ENCODE measurements at places on chromosomes 5 and 9.

DNA sequence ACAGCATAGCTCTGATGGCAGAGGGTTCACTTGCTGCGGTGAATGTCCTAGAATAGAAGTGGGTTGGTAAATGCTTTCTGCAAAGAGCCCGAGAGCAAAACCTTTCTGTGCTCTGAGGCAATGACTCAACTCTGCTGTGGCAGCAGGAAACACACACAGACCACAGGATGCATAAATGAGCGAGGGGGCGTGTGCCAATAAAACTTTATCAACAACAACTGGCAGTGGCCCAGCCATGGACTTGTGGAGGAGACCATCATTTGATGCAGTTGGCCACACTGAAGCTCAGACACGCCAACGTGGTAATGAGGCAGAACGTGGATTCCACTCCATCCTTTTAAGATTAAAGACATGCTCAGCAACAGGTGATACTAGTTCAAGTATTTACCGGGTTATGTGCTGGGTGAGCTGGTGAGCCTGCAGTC lies 6.8 kb downstream of the MRPL36 start:
- H3K4me1 ChIP-seq, result peaks cover 35% of the 10 kb centered on the region
- peaks cover 19% of the 10 kb centered on the region for H3K36me3 ChIP-seq
- peaks cover 3% of the 10 kb centered on the region for H3K27me3 ChIP-seq
- DNase-seq, result peak; percentile 45
- no peak overlapping the region for H3K4me3 ChIP-seq

DNA sequence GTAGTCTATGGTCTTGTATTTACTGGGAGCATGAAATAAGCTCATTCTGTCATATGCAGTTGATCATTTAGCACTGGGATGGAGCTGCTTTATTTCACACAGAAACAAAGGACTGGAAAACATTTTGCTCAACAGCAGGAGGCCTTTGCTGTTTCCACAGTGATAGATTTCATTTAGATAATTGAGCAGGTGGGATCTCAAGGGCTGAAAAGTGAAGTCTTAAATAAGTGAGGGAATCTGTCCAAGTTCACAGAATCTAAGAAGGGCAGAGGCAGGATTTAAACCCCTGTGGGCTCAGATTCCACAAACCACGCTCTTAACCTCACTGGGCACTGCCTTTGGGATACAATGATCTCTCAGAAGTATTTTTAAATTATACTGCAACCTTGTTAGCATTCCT lies 47.8 kb downstream of the PRLR start:
- peaks cover 4% of the 10 kb centered on the region for H3K27me3 ChIP-seq
- no peak overlapping the region for H3K27ac ChIP-seq
- no peaks in the 10 kb centered on the region for H3K4me1 ChIP-seq
- no peaks in the 10 kb centered on the region for H3K36me3 ChIP-seq
- DNase-seq, result no peak
- H3K4me3 ChIP-seq, result no peak overlapping the region

DNA sequence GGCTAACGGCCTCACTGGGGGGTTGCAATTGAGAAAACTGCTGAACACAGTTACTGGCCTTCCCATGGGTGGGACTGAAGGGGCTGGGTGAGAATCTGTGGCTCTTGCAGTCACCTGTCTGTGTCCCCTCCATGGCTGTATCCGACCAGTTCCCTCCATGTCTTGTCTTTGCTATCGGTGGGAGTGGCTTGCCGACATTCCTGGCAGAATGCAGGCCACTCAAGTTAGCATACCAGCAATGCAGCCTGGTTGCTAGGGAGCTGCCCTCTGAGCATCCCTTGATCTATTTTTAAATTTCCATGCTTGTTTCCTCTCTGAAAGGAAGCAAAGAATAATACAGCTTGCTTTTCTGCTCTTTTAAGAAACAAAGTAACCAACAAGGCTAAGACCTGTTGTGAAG lies 1509.7 kb upstream of the WWC1 start:
- DNase-seq, result no peak
- H3K36me3 ChIP-seq, result no peaks in the 10 kb centered on the region
- H3K27me3 ChIP-seq, result no peaks in the 10 kb centered on the region
- H3K27ac ChIP-seq, result no peak overlapping the region

GRCh38 chr9:18726546-18726945 lies 252.6 kb downstream of the ADAMTSL1 start:
- no peaks in the 10 kb centered on the region for H3K4me1 ChIP-seq
- no peaks in the 10 kb centered on the region for H3K36me3 ChIP-seq
- no peak overlapping the region for H3K4me3 ChIP-seq

GRCh38 chr9:135990468-135991429 lies 29.6 kb upstream of the UBAC1 start:
- peak overlapping the region; percentile 57 for H3K4me3 ChIP-seq
- H3K27ac ChIP-seq, result no peak overlapping the region
- H3K36me3 ChIP-seq, result no peaks in the 10 kb centered on the region
- H3K4me1 ChIP-seq, result no peaks in the 10 kb centered on the region
- peak; percentile 91 for DNase-seq
- H3K27me3 ChIP-seq, result no peaks in the 10 kb centered on the region

GRCh38 chr5:159026781-159027180 lies 72.9 kb downstream of the EBF1 start:
- H3K36me3 ChIP-seq, result no peaks in the 10 kb centered on the region
- H3K27ac ChIP-seq, result no peak overlapping the region
- H3K4me3 ChIP-seq, result no peak overlapping the region
- H3K4me1 ChIP-seq, result no peaks in the 10 kb centered on the region
- DNase-seq, result no peak

DNA sequence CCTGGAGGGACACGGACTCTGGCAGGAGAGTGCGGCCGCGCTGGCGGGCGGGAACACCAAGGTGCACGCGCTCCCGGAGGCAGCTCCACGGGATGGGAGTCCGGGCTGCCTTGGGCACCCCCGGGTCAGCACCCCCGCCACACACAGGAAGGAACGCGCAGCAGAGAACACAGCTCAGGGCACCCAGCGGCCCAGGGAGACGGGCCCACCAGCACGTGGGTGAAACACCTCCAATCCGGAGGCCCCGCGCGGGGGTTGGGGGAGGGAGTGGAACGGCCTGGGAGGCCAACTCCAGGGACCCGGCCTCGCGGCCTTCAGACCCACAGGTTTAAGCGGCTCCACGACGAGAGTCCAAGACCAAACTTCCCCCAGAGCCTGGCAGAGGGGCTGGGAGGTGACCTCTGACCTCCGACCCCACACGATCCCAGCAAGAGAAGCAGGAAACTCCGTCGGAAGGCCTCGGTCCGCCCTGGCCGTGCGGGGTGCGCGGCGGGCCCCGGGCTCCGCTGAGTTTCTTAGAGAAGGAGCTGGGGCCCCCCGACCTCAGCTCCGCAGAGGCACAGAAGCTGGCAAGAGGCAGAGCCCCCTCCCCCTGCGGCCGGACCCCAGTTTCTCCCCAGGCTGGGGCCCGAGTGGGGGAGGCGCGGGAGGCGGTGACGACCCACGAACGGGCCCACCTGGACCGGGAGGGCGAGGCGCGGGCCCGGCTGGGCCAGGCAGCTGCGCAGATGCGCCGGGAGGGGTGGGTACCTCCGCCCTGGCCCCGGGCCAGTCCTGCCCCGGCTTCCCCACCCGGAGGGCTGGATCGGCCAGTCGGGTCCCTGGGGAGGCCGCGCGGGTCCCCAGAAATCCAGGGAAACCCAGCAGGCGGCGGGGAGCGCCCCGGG lies 851 bp downstream of the NACC2 start:
- no peaks in the 10 kb centered on the region for H3K36me3 ChIP-seq
- no peaks in the 10 kb centered on the region for H3K27me3 ChIP-seq
- H3K4me3 ChIP-seq, result peak overlapping the region; percentile 44
- DNase-seq, result no peak
- H3K27ac ChIP-seq, result peak overlapping the region; percentile 66

- no peaks in the 10 kb centered on the region for H3K36me3 ChIP-seq
- no peak overlapping the region for H3K4me3 ChIP-seq
- H3K27ac ChIP-seq, result no peak overlapping the region
- H3K4me1 ChIP-seq, result no peaks in the 10 kb centered on the region
Observed at GRCh38 chr5:132219981-132220380, 7.7 kb downstream of the P4HA2 start.

GRCh38 chr5:64958757-64959391 lies 190.1 kb downstream of the CWC27 start:
- peak; percentile 31 for DNase-seq
- no peak overlapping the region for H3K4me3 ChIP-seq
- no peaks in the 10 kb centered on the region for H3K27me3 ChIP-seq
- no peak overlapping the region for H3K27ac ChIP-seq
- no peaks in the 10 kb centered on the region for H3K36me3 ChIP-seq

- DNase-seq, result peak; percentile 18
- H3K36me3 ChIP-seq, result no peaks in the 10 kb centered on the region
- peak overlapping the region; percentile 56 for H3K4me3 ChIP-seq
Observed at GRCh38 chr5:141431286-141431685, 979 bp downstream of the PCDHGA12 start.

DNA sequence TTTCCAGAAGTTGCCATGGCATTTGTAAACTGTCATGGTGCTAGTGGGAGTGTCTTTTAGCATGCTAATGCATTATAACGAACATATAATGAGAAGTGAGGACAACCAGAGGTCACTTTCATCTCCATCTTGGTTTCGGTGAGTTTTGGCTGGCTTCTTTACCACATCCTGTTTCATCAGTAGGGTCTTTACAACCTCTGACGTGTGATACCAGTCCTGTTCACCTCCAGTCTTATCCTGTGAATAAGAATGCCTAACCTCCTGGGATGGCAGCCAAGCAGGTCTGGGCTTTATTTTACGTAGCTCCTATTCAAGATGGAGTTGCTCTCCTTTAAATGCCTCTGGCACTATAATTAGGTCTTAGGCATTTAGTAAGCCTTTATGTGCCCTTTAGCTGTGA lies 20.4 kb upstream of the RFK start:
- H3K27me3 ChIP-seq, result no peaks in the 10 kb centered on the region
- no peak overlapping the region for H3K27ac ChIP-seq
- no peak for DNase-seq
- H3K36me3 ChIP-seq, result no peaks in the 10 kb centered on the region
- H3K4me1 ChIP-seq, result no peaks in the 10 kb centered on the region

DNA sequence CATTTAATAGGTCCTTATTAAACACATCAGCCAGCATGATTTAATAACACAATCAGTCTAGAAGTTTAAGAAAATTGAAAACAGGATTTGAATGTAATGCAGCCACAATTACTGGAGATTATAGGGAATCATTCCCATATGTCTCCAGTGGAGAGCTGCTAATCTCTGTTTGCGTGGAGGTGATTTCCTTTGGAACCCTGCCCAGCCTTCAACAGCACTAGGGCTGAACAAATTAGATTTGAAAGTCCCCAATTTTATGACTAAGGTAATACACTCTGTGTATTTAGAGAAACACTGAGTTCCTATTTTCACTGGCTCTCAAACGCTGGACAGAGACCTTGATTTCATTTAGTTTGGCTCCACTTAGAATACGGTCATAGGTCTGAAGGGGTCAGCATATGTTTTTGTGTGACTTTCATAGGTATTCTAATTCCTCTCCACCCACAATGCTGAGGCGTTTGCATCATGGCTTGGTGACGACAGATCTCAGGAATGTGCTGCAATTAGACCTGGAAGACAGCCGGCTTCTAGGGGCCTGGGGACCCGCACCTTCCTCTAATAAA lies 508.3 kb downstream of the EBF1 start:
- no peaks in the 10 kb centered on the region for H3K36me3 ChIP-seq
- no peak overlapping the region for H3K4me3 ChIP-seq
- H3K27ac ChIP-seq, result no peak overlapping the region
- peak; percentile 9 for DNase-seq
- peaks cover 5% of the 10 kb centered on the region for H3K4me1 ChIP-seq

DNA sequence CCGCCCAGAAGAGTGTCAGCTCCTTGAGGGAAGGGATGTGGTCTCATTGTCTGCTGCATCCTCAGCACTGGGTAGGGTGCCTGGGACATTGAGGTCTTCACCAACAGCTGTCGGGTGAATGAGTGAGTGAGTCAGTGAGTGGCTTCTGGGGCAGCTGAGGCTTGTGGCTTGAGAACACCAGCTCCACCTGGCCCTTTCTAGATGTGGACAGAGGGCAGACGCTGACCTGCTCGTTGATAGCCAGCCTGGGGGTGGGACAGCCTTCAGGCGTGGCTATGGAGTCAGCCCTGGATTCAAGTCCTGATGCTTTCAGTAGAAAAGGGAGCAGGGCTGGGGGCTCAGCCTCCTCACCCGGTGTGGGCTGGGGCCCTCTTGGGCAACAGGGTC lies 215.1 kb downstream of the C9orf50 start:
- H3K4me1 ChIP-seq, result no peaks in the 10 kb centered on the region
- no peaks in the 10 kb centered on the region for H3K27me3 ChIP-seq
- no peaks in the 10 kb centered on the region for H3K36me3 ChIP-seq
- no peak overlapping the region for H3K4me3 ChIP-seq
- H3K27ac ChIP-seq, result no peak overlapping the region
- no peak for DNase-seq

DNA sequence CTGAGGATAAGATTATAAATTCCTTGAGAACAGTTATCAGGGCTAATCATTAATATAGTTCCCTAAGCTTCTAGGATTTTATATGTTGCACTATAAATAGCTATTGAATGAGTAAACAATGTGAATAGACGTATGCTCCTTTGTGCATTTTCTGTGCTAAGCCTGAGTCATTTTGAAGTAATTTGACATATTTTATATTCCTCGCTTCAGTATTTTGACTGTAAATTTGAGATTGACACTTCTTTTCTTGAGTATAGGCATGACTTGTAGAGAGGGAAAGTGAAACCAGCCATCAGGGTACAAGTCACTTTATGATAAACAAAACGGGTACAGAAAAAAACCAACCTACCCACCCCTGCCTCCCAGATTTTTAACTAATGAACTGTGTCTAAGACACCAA lies 367.7 kb upstream of the PRR16 start:
- peak; percentile 60 for DNase-seq
- H3K4me1 ChIP-seq, result peaks cover 5% of the 10 kb centered on the region
- no peaks in the 10 kb centered on the region for H3K27me3 ChIP-seq
- H3K4me3 ChIP-seq, result peak overlapping the region; percentile 71

DNA sequence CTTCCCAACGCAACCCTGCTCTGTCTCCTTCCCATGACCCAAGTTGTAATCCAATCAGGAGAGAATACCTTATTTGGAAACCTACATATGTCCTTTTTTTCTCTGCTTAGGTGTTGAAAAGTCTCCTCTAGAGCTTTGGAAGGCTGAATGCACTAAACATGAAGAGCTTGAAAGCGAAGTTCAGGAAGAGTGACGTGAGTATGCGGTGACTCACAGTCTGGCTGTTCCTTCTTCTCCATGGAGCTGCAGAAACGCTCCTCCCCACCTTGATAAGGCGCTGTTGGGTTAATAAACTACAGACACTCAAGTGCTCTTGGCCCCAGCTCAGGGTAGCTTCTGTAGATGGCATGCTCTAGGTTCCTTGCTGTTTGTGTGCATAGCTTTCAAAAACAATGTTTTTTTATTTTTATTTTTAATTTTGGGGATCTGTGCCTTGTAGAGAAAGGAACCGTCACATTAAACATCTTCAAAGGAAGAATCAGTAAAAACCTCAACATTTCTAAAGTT lies 30.7 kb downstream of the RAI14 start:
- H3K4me1 ChIP-seq, result peaks cover 4% of the 10 kb centered on the region
- H3K36me3 ChIP-seq, result no peaks in the 10 kb centered on the region
- H3K27ac ChIP-seq, result no peak overlapping the region
- no peak overlapping the region for H3K4me3 ChIP-seq
- no peaks in the 10 kb centered on the region for H3K27me3 ChIP-seq

- H3K4me3 ChIP-seq, result no peak overlapping the region
- no peak overlapping the region for H3K27ac ChIP-seq
- no peaks in the 10 kb centered on the region for H3K27me3 ChIP-seq
- H3K36me3 ChIP-seq, result no peaks in the 10 kb centered on the region
Observed at GRCh38 chr9:4226331-4227250, 73.3 kb downstream of the GLIS3 start.

- H3K4me3 ChIP-seq, result no peak overlapping the region
- peaks cover 42% of the 10 kb centered on the region for H3K4me1 ChIP-seq
- no peaks in the 10 kb centered on the region for H3K36me3 ChIP-seq
Observed at GRCh38 chr5:174533751-174534241, 190.6 kb upstream of the MSX2 start.

- H3K27ac ChIP-seq, result no peak overlapping the region
- no peak overlapping the region for H3K4me3 ChIP-seq
- no peak for DNase-seq
- H3K4me1 ChIP-seq, result no peaks in the 10 kb centered on the region
Observed at GRCh38 chr5:17734011-17734410, 99.8 kb downstream of the TAF11L14 start.

Data from common myeloid progenitor, CD34-positive (primary cell).